Globus pallidus (tissue), 1 donor: ENCODE measurements at places on chromosomes 7 and 10.
A peak's percentile ranks its signal among the peaks of the same experiment; 100 is the strongest.

DNA sequence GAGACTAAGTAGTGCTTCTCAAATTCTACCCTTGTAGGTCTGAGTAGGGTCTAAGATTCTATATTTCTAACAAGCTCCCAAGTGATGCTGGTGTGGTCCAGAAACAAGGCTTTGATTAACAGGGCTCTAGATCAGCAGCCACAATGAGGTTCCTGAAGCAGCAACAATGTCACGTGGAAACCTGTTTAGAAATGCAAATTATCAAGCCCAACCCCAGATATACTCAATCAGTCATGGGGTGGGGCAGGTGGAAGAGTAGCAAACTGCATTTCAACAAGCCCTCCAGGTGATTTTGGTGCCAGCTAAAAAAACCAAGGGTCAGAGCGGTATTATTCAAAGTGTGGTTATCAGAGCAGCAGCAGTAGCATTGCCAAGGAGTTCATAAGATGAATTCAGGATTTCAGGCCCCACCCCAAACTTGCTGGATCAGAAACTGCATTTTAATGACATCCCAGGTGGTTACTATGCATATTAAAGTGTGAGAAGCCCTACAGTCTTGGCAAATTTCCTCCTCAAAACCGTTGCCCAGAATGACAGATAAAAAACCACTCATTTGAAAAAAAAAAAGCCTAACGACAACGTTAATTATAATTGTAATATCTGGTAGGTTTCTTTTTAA lies 199.2 kb downstream of the AHR start:
- no peak for DNase-seq

DNA sequence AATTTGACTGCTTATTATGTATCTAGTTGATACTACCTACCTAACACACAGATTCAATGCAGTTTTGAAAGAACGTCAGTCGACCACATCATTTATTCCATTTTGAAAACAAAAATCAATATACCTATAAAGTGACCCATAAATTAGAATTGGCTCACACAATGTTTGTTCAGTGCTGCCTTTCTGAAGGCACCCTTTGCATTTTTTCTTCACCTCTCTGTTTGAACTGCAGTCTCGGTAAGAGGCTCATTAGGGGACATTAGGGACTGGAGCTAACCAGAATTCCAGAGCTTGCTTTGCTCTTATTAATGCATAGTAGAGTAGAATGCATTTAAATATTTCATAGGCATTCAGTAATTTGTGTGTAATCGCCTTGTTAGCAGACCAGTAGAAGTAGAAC lies 234.1 kb downstream of the FOXP2 start:
- no peak for DNase-seq

GRCh38 chr10:100347568-100348195 lies 649 bp downstream of the SCD start:
- peak; percentile 38 for DNase-seq

- no peak for DNase-seq
Observed at GRCh38 chr7:133830081-133830480, 297.1 kb upstream of the LRGUK start.

- no peak for DNase-seq
Observed at GRCh38 chr7:36064676-36065075, 88.4 kb upstream of the EEPD1 start.

DNA sequence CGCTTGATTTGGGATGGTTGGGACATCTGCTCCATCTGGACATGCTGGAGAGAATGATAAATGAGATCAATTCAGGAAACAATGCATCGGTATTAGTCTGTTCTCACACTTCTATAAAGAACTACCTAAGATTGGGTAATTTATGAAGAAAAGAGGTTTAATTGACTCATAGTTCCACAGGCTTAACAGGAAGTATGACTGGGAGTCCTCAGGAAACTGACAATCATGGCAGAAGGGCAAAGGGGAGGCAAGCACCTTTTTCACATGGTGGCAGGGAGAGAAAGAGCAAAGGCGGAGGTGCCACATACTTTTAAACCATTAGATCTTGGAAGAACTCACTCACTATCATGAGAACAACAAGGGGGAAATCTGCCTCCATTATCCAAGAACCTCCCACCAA lies 16.8 kb upstream of the TSPAN12 start:
- no peak for DNase-seq

DNA sequence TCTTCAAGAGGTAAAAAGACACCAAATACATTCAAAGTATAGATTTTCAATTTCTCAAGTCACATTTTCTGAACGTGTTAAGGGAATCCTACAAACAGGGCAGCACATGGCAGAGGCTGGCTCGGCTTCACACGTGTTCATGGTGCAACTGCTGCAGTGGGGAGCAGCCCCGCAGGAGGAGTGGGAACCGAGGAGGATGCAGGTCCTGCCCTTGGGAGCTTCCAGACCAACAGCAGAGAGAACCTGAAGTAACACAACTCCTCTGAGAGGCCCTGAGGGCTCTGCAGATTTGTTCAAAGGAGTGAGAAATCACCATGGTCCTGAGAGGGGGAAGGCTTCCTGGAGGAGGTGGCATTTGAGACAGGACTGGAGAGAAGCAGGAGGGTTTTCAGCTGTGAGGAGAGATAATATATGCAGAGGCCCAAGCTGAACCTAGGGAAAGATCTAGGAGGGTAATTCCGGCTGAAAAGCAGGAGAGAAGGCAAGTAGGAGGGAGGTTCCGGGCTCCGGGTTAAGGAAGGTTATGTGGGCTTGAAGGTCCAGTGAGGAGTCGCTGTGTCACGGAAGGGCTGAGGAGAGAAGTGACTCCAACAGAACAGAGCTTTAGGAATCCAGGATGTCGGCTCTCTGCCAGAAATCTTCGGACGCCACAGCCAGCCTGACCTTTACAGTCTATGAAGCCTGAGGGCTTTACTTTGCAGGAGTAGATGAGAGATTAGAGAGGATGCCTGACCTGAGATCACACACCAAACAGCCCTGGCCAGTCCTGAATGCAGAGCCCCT lies 77.5 kb downstream of the GPR26 start:
- no peak for DNase-seq
